ENCODE measurements at places on chromosomes 4 and X.
A peak's percentile ranks its signal among the peaks of the same experiment; 100 is the strongest.

DNA sequence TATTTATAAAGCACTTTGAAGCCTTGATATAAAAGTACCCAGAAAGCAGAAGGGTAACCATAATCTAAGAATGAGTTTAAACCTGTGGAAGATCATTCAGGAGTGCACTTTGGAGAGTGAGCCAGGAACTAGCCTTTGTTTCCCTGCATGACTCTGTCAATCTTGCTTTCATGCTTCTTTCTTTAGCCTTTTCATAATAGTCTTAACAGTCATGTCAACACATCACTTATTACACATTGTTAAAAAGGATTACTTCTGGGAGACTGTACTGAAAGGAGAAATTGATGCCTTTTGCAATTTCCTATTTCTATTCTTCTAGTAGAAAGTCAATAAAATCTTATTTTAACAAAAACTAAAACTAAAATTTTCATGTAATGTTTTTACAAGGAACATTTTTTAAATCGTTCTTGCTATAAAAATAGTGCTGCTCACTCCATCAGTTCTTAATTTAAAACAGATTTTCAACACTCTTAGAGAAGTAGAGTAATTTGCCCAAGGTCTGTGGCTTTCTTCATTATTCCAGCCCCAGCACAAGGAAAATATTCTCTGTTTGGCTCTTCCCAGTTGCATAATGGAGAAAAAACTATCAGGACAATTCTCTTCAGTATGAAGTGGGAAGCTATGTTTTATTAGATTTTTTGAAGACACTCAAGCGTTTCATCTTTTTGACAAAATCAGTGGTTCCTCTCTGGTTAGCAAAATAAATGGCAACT is 35.4 kb upstream of the SPP1 start:
- DNase-seq, result no peak

DNA sequence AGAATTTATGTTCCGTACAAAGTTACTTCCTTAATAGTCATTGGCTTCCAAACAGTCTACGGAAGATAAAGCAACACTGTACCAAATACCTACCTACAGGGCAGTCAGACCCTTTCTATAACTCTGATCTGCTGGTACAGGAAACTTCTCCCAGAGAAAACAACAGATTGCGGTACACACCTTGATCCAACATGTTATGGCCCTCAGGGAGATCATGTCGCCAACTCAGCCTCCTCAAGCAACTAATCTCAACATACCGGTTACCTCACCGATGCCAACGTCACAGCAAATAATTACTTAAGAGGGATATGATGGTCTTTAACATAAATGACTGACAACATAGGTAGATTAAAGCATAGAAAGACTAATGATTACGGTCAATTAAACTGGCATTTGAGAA is 70.4 kb downstream of the RFC1 start:
- no peak for DNase-seq

DNA sequence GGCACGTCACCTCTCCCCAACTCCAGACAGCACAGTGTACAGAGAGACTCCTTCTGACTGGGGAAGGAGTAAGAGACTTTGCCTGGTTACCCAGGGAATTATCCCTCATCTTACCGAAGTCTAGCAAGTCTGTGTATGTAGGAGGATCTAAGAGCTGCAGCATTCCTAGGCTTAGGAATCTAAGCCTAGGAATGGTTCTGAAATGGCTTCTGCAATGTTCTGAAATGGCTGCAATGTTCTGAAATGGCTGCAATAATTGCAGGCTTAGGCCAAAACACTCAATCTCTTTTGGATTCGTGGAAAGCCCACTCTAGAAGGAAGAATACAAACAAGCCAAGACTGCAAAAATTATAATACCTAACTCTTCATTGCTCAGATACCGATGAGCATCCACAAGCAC is 106.4 kb downstream of the SCLT1 start:
- no peak for DNase-seq

DNA sequence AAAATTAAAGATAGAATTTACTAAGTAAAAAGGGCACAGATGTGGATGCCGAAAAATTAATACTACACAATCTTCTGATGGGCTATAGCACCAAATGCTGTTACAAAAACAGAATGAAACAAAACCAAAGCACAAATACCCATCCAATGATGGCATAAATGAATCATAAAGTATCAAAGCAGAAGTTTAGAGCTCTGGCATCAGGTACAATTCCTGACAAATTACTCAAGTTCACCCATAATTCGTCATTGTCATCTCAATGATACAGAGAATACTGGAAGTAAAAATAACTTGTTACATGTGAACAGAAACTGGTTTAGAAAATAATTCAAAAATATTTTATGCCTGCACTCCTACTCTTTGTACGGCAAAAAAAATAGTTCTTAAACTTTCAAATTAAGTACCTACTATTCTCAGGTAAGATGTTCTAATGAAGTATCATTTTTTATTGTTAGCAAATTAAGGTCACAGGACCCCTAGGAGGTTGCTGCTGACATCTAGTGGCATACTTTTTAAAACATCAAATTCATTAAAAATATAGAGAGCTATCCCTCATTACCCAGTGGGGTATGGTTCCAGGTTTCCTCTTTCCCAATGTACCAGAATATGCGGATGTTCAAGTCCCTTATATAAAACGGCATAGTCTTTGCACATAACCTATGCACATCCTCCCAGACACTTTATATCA is 126.1 kb downstream of the INPP4B start:
- DNase-seq, result peak; percentile 26

- no peak for DNase-seq
Measured at GRCh38 chr4:133493241-133493640, 344.1 kb downstream of the PCDH10 start.

DNA sequence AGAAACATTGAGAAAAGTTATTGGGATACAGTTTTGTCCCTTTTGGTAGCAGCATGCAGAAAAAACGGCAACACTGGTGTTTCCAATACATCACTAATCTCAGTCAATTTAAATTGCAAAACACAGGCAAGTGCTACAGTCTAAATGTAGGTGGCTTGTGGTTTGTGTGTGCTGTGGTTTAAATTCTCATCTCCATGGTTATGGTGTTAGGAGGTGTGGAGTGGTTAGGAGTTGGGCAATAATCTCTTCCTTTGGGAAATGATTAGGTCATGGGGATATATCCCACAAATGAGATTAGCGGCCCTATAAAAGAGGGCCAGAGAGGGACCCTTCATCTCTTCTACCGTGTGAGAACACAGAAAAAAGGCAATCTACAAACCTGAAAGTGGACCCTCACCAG is 1344.3 kb downstream of the ADGRL3 start:
- no peak for DNase-seq

- no peak for DNase-seq
Measured at GRCh38 chr4:168240821-168241220, 77.7 kb downstream of the DDX60 start.

GRCh38 chr4:69702201-69702600 is 49.2 kb upstream of the UGT2A1 start:
- DNase-seq, result no peak

DNA sequence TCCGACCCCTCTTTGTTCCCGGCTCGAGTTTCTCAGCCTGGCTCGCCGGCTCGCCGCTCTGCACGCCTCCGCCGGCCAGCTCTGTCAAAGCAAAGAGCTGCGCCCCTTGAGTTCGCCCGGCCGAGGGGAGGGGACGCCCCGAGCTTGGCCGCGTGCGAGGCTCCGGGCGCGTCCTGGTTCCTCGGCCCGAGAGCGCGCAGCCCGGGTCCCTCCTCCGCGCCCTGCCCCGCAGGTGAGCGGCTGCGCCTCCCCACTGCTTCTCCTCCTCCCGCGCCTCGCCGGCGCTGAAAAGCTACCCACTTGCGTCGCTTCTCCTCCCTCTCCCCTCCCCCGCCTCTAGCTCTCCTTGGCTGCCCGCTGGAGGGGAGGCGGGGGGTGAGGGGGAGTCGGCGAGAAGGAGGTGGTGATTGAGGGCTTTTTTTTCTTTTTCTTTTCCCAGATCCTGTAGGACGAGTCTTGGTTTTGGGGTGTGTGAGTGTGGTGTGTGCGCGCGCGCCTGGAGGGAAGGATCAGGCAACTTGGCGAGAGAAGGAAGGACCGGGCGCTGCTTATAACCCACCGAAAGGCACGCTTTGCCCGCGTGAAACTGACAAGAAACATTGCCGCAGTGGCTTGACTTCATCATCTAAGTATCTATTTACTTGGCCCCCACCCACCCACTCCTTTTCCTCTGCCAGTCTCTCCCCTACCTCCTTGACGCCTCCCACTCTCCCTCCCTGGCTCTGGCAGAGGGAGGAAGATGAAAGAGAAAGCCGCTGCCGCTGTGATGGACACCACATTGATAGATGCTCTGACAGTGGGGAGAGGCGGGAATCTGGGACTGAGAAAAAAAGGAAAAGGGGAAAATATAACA is at the start of gene LEF1:
Gene LEF1 (minus strand): TSS at position 262 of the 853 bp plus-strand sequence. CDS start 1,165 bp downstream, outside the sequence.
- DNase-seq, result peak; percentile 39

GRCh38 chr4:159048166-159048886 is 54.6 kb upstream of the RAPGEF2 start:
- peak; percentile 68 for DNase-seq

DNA sequence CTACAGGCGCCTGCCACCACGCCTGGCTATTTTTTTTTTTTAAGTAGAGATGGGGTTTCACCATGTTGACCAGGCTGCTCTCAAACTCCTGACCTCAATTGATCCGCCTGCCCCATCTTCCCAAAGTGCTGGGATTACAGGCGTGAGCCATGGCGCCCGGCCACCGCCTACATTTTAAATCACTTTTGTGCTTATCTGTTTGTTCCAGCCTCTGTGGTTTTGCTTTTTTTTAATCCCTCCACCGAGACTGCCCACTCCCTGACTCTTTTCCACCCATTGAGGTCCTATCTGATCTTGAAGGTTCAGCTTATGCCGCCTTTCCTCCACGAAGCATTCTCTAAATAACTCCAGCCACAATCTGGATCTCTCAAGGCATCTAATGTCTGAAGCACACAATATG is 73.5 kb downstream of the CHRDL1 start:
- no peak for DNase-seq

DNA sequence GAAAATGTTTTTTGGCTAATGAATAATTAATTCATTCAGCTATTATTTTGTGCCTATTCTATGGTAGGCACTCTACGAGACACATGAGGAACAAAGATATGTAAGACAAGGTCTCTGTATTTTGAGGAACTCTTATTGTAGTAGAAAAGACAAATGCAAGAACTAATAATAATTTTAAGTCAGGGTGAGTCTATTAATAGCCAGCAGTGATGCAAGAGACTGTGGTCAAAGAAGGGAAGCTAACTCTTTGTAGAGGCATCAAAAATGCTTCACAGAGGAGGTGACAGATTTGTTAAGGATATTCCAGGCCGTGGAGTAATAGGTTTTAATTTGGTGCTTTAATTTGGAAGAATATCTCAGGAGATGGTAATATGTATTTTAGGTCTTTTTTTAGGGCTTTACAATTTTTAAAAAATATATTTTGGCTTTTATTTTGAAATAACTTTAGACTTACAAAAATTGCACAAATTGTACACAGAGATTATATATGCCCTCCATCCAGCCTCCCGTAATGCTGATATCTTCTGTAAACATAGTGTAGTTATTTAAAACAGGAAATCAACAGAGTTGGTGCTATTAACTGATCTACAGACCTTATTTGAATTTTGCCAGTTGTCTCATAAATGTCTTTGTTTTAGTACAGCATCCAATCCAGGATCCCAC is 48.1 kb downstream of the DCLK2 start:
- no peak for DNase-seq

DNA sequence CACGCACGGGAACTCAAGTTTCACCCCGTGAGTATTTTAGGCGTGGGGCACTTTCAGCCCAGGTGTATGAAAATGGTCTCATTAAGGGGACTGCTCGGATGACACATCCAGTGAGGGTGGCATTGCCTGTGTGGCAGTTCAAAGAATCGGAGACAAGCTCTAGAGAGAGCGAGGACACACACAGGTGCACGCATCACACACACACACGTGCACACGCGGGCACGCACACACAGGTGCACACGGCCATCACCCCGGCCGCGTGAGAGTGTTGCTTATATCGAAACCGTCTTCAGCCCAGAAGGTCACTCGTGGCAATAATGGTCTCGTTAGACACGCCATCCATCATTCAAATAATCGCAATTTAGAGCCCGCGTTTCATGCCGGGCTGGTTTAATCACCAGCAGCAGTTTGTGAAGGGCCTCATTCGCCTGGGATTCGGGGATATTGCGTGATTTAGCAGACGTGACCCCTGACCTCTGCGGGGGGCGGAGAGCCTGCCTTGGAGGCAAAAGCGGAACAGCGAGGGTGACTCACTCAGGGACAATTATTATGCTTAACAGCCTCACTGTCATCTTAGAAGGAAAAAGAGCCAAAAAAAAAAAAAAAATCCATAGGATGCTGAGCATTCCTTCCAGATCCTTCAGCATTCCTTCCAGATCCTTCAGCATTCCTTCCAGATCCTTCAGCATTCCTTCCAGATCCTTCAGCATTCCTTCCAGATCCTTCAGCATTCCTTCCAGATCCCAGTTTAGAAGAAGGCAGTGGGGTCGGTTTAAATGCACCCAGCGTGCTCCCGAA is 89.4 kb upstream of the PPP2R3B start:
- DNase-seq, result no peak

DNA sequence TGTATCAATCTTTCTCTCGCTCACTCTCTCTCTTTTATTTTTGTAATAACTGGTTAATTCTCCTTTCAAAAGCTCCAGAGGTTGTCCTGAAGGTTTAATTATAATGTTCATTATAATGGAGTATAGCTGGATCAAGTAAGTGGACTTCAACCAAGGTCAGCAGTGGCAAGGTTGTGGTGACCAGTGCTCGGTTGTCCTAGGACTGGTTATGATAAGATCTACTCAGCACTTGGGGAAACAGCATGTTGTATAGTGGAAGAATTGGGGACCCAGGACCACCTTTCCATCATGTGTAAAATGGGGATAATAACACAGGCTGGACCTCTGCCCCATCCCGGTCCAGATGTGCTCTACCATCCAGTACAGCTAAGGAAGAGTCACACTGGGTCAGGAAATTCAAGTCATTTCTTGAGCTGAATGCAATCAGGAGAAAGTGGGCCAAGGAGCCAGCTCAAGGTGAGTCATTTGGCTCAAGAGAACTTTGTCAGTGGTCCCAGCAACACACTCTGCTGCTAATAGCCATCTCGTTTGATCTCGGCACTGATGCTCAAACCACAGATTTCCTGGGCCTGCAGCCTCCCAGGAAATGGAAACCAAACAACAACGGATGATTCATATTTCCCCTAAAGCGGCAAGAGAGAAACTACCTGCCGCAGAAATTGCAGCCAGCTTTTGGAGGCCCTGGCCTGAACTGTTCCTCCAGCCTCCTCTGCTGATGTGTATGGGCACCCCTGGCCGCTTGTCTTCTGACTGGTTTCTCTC is 123.6 kb upstream of the RBPJ start:
- no peak for DNase-seq

DNA sequence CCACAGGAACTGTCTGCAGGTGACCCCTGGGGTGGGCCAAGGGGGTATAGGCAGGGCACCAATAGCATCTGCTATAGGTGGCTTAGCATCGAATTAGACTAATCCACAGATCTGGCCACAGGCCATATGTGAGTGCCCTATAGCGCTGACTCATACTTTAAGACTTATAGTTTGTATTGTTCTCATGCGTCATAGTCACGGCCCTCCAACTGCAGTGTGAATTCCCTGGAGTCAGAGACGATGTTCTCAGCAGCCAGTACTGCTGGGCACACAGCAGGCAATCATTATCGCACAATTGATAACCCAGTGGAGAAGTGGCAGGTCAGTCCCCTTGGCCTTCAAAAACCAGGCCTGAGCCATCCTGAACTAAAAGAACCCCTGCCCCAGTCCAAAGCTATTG is 58.1 kb downstream of the ADGRG2 start:
- DNase-seq, result no peak

GRCh38 chrX:150565551-150565950 is 2.9 kb upstream of the MTM1 start:
- DNase-seq, result no peak
